ENCODE measurements at places on chromosomes 16 and 17. TPM values are rescaled to one million over a fixed set of nuclear protein-coding genes. Genes with fewer than 3 reads are reported as not detected.

DNA sequence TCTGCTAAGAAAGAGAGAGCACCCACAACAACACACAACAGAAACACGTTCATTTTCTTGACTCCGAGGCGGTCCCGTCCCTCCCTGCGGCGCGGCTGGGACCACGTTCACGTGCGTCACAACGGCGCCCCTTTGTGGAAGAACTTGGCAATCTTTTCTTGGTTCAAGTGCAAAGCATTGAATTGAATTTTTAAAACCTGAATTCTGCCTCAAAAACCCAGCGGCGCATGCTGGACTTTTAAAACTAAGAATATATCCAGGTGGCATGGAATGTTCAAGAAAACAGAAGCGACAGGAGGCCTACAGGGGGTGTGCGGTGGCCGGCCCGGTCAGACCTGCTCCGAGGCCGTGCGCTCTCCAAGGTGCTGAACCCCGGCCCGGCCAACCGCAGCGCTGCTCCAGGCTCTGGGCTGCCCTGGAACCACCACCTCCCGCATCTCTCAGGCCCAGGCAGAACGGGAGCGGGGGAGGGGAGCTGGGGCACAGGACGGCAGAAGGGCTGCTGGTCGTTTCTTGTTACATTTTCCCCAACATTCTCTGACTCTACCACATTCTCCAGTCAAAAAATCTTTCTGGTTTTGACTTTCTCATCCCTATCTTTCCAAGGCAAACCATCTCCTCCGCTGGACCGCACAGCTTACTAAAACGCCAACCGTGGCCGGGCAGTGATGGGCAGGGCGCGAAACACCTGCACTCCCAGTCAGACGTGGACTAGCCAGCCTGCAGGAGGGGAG, 3.4 kb upstream of the HEXD start:
- ATAC-seq, result peak; percentile 67

- no peak for ATAC-seq
These were observed 155.6 kb upstream of the PLCG2 start for GRCh38 chr16:81623365-81624102.

- peak; percentile 78 for ATAC-seq
These were observed at the start of gene SLC47A1 for GRCh38 chr17:19533718-19534561. Gene SLC47A1 (plus strand): TSS chr17:19533854. CDS start chr17:19533940, 86 bp downstream.

DNA sequence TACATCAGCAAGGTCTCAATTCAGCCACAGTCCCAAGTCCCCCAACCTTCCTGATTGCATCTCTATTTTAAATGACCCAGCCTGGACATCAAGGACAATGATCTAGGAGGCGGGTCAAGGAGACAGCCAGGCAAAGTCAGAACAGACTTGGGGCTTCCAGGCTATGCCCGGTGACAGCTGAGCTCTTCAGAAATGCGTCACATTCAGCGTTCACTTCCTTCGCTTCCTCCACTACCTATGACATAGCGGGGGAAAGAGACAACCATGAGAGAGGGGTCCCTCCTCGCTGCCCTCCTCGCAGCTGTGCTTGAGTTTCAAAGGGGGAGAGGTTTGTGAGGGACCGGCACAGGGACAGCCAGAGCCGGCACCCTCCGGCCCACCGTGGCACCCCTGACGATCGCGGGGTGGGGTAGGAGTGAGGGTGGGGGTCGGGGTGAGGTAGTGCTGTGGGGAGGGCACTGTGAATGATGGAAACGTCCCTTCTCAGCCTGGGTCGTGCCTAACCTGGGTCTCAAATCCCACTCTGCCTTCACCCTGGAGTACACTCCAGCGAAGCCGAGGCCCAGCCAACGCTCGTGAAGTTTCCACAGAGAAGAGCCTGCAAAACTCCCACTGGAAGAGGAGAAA, 12.3 kb upstream of the LGALS3BP start:
- no peak for ATAC-seq

DNA sequence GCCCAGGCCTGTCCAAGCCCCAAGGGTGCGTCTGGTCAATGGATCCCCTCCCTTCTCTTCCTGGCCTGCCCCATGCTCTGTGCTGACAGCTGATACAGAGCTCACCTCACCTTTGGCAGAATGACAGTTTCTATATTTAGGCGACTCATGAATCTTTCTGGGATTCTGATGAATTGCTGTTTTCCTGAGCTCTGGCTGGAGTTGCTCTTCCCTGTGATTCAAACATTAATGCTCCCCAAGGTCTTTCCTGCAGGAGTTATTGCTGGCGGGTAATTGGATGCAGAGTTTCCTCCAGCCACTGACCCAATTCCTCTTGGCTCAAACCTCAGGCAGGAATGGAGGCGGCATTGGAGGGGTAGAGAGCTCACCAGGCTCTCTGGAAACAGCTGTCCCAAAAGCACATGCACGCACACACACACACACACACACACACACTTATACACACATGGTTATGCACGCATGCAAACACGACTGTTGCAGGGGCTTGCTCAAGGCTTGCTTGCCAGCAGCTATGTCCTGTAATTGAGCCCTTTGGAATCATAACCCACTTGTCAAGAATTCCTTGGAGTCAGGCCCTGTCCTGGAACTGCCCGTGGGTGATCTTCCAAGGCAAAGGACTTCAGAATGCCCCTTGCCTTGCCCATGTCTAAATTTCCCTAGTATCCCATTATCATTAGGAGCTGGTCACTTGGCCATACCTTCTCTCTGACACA, 128.8 kb downstream of the ASIC2 start:
- ATAC-seq, result peak; percentile 43

DNA sequence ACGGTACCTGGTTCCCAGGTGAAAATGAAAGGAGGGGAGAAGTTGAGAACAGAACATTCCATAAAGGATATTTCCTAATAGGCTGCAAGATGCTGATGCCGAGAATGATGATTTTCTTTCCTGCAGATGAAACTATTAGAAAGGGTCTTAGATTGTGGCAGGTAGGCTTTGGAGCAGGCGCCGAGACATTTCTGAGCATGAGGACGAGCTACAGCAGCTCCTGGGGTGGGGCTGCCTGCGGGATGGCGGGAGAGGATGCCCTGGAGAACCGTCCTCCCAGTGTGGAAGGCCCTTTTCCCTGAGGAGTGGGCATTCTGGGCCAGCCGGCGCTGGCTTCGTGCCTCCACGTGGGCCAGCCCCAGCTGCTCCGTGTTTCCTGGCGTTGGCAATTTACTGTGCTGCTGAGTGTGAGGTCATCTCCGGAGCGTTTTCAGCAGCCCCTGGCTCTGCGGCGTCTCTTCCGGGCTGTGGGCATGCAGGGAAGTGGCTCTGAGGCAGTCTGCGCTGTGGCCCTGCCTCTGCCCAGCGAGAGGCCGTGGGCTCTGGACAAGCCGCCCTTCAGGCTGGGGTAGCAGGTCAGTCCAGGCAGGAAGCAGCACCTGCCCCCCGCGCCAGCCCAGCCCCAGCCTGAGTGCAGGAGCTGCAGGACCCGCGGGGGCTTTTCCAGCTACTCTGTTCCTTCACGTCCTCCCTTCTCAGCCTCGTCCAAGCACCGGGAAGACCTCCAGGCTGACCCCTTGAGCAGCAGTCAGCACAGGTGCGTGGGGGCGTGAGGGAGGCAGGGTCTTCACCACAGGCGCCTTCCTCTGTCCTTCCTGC, 12.2 kb downstream of the ENGASE start:
- ATAC-seq, result no peak

- no peak for ATAC-seq
These were observed 29.1 kb upstream of the ZNF469 start for GRCh38 chr16:88353691-88354090.

DNA sequence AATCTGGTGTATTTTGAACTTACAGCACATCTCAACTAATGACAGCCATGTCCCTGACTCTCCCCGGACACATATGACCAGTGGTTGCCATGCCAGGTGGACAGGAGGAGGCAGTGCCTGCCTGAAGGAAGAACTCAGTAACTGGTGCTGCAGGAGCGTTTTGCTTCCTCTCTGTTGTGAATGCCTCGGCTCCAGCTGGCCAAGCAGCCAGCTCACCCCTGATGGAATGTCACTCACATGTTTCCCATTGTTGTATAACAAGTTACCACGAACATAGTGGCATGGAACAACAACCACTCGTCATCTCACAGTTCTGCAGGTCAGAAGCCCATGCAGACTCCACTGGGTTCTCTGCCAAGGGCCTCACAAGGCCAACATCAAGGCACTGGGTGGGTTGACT, 20.1 kb upstream of the IRF8 start:
- peak; percentile 42 for ATAC-seq

GRCh38 chr17:34178092-34178491, 77.0 kb upstream of the CCL2 start:
- ATAC-seq, result no peak

DNA sequence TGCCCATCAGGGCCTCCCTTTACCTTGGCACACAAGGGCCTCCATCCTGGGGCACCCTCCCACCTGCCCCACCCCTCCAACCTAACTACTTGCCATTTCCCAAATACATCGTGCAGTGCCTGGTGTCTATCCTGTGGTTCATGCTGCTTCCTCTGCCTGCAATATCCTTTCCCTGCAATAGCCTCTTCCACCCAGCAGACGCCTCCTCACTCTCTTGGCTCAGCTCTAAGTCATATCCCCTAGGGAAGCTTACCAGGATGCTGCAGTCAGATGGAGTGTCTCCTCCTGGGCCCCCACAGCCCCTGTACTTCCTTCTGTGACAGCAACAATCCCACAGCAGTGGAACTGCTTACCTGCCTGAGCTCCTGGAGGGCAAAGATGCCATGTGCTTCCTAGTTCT, 36.7 kb downstream of the CCDC182 start:
- ATAC-seq, result no peak

DNA sequence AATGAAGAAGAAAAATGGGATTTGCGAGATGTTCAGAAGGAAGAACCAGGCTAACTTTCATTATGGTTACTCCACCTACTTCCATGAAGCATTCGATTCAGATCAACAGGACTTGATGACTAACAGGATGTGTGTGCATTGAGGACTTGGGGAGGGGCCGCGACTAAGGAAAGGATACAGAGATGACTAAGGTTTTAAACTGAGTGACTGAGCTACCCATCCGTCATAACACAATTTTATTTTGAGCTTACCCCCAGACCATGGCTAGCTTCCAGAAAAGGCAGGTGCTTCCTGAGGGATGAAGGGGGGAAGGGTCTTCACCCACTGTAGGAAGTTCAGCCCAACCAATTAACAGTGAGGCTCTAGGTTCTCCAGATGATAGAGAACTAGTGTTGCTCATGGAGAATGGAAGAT, 2.5 kb upstream of the CDYL2 start:
- peak; percentile 82 for ATAC-seq

DNA sequence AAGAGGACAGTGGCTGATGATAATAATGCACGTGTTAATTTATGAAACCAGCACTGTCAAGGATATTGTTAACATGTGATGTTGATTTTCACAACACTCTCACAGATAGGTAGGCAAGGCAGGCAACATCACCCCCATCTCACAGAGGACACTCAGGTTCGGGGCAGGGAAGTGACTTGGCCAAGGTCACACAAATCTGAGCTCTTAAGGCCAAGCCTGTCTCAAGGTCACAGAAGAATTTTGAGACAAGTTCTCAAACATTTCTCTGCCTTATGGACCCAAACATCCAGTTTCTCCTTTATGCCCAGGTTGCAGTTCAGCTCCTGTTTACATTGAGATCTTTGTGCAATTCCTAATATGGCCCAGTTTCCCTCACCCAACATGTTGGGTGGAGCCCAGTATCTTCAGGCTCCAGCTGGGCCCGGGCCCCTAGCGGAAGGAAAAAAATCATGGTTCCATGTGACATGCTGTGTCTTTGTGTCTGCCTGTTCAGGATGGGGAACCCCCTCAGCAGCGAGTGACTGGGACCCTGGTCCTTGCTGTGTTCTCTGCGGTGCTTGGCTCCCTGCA, 1.3 kb downstream of the SLC2A4 start:
- ATAC-seq, result no peak

- ATAC-seq, result no peak
These were observed 14.2 kb upstream of the KREMEN2 start for GRCh38 chr16:2949705-2950352.

DNA sequence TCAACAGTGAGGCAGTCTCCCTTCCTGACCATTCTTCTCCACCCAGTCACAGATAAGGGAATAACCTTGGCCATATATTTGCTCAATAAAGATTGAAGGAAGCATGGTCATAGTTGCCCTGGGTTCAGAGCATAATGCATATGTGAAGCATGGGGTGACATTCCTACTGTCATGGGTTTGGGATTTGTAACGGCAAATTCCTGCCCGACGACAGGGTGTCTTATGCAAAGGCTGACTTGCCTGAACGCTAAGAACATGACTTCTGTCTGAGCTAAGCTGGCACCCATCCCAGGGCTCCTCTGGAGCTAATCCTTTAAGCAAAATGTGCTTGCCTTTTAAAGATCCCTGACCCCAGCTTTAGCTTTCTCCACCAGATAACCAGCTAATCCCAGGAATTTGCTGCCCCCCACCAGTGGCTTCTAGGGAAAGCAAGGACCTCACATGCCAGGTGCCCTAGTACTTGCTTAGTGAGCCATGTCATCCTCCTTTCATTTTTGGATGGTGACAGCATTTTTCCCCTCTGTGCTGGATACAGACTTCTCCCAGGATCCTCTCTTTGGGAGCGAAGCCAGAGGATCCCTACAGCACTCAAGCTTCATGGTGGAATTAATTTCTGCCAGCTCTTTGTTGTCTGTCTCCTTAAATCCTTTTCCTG, 11.7 kb downstream of the SLC7A6OS start:
- peak; percentile 72 for ATAC-seq

- peak; percentile 79 for ATAC-seq
These were observed 54.6 kb downstream of the ABCC12 start for GRCh38 chr16:48101069-48101674.

DNA sequence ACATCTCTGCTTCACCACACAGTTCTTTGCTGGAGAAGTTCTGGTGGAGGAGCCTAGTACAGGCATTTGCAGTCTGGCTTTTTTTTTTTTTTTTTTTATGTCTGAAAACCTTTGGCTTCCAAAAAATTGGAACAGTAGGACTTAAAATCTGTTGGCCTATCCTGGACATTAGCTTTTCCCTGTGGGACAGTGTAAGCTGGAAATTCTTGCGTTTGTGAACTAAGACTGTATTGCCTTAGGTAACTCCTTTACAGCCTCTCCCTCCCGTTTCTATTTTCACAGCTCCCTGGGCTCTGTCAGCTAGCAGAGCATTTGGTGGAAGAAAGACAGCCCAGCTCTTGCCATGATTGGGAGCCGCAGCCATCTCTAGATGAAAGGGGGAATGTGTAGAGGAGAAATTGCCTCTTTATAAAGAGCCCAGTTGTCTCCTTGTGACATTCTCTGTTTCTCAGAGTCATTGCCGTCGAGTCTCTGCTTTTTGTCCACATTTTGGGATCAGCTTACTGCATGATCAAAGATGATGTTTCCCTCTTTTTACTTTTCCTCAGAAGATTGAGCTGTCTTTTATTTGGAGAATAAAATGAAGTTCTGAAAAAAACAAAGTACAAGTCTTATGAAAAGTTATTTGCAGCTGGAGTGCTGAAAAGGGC, 227.5 kb downstream of the SPECC1 start:
- ATAC-seq, result no peak

SIRT7 gene
- 46.2 TPM for total RNA-seq

JPH3 gene
- 0.16 TPM for total RNA-seq

SLC22A31 gene
- not detected for total RNA-seq

TBC1D3E gene
- total RNA-seq, result not detected

TMEM94 gene
- total RNA-seq, result 36.2 TPM
